ENCODE measurements at places on chromosomes 13 and 19.
A peak's percentile ranks its signal among the peaks of the same experiment; 100 is the strongest.

- DNase-seq: no peak
Observed at GRCh38 chr19:41929536-41930071, 1.4 kb upstream of the ERFL start.

- no peak for DNase-seq
Observed at GRCh38 chr13:102643656-102644055, 46.9 kb downstream of the TPP2 start.

GRCh38 chr19:18417250-18418028 is 1.8 kb upstream of the SSBP4 start:
- peak; percentile 43 for DNase-seq

DNA sequence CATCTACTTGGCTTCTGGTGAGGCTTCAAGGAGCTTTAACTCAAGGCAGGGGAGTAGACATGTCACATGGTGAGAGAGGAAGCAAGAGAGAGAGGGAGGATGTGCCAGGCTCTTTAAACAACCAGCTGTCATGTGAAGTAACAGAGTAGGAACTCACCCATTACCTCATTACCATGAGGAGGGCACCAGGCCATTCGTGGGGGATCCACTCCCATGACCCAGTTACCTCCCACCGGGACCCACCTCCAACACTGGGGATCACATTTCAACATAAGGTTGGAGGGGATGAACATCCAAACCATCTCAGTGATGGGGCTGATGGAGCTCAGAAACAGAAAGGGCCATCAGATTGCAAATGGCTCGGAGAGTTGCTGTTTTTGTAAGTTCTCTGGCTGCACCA is 12.9 kb downstream of the VSTM2B start:
- no peak for DNase-seq

DNA sequence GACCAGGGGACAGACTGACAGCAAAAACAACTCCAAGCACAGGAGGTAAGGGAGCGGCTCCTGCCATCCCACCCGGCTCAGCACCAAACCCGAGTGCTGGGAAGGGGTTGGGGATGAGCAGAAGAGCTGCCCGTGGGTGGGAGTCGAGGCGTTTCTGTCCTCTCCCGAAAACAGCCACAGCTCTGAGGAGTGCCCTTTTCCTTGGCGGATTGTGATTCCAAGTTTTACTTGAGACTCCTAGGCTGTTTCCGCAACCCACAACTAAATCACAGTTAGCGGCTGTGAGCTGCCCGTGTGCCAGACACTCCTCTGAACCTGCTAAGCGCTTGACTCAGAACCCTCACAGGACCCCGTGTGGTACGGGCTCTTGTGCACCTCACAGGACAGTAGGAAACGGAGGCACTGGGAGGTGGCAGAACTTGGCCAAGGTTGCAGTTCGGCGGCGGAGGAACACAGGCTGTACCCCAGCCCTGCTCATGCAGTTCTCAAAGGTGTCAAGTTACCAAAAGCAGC is 21.4 kb downstream of the CFAP97D2 start:
- no peak for DNase-seq

GRCh38 chr19:21084343-21084742 is 2.3 kb downstream of the ZNF714 start:
- DNase-seq: no peak
